Stimulated activated CD4-positive, alpha-beta T cell treated with anti-CD3 and anti-CD28 coated beads, Interleukin-1b, Interleukin-23, amount 100 ng/mL, for 4 hours (primary cell): ENCODE measurements at places on chromosomes 4 and X.

GRCh38 chrX:132776486-132777210, 181.8 kb downstream of the HS6ST2 start:
- no peak for DNase-seq

- no peak for DNase-seq
Measured at GRCh38 chr4:6470502-6471306, 1.7 kb downstream of the PPP2R2C start.

DNA sequence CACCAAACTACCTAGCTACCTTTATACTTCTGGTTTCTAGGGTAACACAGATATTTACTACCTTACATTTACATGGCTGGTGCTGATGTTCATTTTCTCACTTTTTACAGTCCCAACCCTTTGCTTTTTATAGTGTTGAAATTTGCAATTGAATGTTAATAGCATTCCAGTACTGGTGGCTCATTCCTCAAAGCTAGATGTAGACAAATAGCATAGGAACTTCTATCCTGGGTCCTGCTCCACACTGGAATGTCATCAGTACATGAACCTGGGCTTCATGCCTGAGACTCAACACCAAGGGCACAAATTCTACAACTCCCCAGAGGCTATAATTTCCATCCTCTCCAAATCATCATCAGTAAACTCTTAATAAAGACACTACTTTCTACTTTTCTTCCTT, 10.3 kb upstream of the TRMT2B start:
- no peak for DNase-seq

- DNase-seq, result no peak
Measured at GRCh38 chrX:29299684-29300083, 712.4 kb downstream of the IL1RAPL1 start.

DNA sequence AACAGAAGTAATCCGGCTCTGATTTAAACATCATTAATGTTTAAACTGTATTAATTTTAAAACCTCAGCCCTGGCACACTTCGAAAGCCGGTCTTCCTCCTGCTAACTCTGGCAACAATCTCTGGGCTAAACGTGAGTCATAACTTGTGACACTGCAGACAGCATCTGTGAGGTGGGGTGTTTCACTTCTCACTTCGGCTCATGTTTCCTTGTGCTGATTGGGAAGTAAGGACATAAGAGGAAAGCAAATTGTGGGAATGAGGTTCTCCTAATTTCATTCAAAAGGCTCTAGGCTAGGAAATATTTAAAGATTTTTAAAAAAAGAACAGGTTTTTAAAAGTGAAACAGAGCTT, 139.9 kb upstream of the USP9X start:
- no peak for DNase-seq

- no peak for DNase-seq
Measured at GRCh38 chr4:119184128-119184527, 28.4 kb upstream of the USP53 start.

GRCh38 chr4:5678977-5679376, 29.4 kb downstream of the EVC2 start:
- no peak for DNase-seq

- no peak for DNase-seq
Measured at GRCh38 chr4:5217421-5217820, 166.1 kb downstream of the STK32B start.

- no peak for DNase-seq
Measured at GRCh38 chr4:169048868-169049414, 38.9 kb upstream of the CBR4 start.

- DNase-seq, result no peak
Measured at GRCh38 chrX:150044556-150044955, 106.3 kb upstream of the EOLA2 start.

DNA sequence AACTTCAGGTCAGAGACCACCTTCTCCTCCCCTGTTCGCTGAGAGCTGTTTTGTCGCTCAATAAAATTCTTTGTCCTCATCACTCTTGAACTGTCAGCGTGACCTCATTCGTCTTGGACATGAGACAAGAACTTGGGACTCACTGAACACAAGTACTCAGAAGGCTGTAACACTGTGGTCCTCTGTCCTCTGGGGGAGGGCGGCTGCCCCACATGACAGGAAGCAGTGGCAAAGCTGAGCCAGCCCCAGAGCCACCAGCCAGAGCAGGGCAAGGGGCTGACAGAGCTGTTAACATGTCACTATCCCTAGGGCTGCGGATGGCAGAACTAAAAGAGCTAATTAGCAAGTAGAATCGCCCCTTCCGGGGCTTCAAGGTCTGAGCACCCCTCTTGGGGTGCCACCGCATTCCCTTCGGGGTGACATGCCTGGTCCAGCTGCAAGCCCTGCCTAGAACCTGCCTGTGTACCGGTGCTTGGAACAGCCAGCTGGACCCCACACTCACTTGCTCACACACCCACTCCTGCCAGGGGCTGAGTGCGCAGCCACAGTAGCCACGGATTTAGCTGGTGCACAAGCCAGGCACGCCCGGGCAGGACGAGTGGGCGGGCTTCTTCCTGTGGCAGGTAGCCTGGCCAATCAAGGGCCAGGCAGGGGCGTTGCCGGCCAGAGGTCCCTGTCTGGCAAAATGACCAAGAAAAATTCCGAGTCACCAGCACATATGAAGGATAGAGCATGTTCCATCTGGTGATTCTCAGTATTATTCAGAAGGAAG, 648.6 kb upstream of the AGA start:
- DNase-seq, result no peak
